Activated CD4-positive, alpha-beta T cell treated with anti-CD3 and anti-CD28 coated beads for 4 hours (primary cell): ENCODE measurements at places on chromosomes 7 and 10.

- DNase-seq: no peak
Observed at GRCh38 chr10:132184816-132185593, 1.7 kb upstream of the DPYSL4 start.

GRCh38 chr7:73521636-73522104 is 423 bp downstream of the BAZ1B start:
- no peak for DNase-seq

GRCh38 chr7:95772771-95773581 is 622 bp downstream of the DYNC1I1 start:
- no peak for DNase-seq

DNA sequence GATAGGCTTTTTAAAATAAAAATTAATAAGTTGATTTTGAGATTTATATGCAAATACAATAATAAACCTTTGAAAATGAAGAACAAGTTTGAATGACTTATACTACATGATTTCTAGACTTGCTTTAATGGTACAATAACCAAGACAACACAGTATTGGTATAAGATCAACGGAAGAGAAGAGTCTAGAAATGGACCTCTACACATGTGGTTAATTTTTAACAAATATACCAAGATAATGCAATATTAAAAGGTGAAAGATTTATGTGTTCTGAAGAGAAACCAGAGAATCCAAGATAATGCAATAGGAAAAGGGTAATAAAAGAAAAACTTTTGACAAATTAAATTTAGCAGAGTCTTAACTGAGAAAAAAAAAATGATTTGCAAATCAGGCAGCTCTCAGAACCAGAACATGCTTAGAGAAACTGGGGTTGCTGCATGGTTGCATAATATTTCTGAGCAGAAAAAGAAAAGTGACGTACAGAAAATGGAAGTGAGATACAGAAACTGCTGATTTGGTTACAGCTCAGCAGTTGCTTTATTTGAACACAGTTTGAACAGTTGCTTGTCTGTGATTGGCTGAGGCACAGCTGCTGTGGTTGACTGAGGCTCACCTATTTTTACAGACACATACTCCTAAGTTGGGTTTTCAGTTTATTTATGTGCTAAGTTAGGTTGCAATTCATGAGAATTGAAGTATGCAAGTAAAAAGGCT is 365.9 kb downstream of the CRPPA start:
- no peak for DNase-seq

- no peak for DNase-seq
Observed at GRCh38 chr10:18278181-18278580, 138.0 kb downstream of the CACNB2 start.

GRCh38 chr10:93806903-93807302 is 49.2 kb downstream of the LGI1 start:
- no peak for DNase-seq

- no peak for DNase-seq
Observed at GRCh38 chr7:22411977-22412693, 55.2 kb upstream of the RAPGEF5 start.

DNA sequence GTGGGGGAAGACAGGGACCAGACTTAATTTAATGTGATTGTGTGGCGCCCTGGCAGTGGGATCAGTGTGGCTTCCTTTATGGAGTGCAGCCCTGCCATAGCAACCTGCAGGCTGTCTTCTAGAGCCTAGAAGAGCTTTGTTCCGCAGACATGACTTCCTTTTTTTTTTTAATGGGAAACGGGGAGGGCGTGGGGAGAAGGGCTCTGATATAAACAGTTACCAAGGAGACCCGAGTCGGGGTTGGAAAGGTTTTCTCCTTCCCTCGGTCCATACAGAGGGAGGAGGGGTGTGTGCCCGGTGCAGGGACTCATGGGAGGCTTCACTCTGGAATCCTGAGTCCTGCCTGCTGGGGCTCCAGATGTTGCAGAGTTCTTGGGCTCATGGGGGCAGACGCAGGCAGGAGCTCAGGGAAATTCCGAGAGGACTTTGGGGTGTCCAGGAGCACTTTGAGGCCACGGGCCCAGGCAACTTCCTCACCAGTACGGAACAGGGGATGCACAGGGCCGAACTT is 26.9 kb downstream of the TMEM120A start:
- DNase-seq: no peak

DNA sequence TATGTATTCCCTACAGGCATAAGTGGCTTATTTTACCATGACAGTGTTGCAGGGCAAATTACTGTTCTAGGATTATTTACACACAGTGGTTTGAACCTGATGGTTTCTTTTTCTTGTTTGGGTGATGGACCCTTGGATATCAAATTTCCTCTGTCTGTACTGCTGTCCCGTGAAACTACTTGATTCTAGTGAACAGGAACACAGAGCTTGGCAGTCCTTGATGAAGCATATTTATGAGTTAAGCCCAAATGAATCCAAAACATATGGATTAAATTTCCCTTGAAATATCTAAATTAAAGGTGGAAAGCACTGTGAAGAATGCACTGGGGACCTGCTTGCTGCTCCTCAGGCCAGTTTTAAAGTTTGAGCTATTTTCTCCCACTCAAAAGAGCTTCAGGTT is 635.3 kb downstream of the INHBA start:
- no peak for DNase-seq

DNA sequence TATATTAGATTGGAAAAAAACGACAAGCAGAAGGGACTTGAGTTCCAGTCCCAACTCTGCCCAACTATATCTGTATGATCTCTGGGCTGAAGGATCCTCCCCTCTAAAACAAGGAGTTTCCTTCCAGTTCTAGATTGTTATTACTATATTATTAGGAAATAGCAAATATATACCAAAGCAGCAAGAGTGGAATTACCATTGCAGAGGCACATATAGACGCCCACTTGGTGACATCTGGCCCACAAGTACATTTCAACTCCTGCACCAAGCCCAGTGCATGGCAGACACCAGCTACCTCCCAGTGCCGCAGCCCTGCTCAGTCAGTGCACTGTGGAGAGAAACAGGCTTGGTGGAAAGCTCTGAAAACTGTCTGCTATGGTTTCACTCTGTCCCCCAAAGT is 201.9 kb downstream of the FAM107B start:
- DNase-seq: no peak

DNA sequence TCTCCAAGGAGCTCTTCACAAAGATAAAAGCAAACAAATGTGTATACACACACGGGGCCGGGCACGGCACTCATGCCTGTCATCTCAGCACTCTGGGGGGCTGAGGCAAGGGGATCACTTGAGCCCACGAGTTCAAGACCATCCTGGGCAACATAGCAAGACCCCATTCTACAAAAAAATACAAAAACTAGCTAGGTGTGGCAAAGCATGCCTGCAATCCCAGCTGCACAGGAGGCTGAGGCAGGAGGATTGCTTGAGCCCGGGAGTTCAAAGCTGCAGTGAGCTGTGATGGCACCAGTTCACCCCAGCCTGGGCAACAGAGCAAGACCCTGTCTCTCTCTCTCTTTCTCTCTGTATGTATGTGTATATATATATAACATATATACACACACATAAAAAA is 22.3 kb downstream of the TTYH3 start:
- DNase-seq: no peak

- no peak for DNase-seq
Observed at GRCh38 chr10:75294031-75294437, 58.3 kb upstream of the COMTD1 start.

- DNase-seq: no peak
Observed at GRCh38 chr10:118585234-118585633, 10.2 kb downstream of the PRLHR start.

GRCh38 chr7:45869426-45869825 is 3.5 kb downstream of the CCDC201 start:
- no peak for DNase-seq

GRCh38 chr7:143418681-143419458 is 10.2 kb upstream of the EPHA1 start:
- DNase-seq: no peak

- DNase-seq: no peak
Observed at GRCh38 chr7:134811765-134812164, 32.3 kb downstream of the CALD1 start.

GRCh38 chr7:72234086-72234485 is 178.1 kb downstream of the CALN1 start:
- DNase-seq: no peak

GRCh38 chr7:116316838-116317628 is 106.7 kb downstream of the TES start:
- no peak for DNase-seq

DNA sequence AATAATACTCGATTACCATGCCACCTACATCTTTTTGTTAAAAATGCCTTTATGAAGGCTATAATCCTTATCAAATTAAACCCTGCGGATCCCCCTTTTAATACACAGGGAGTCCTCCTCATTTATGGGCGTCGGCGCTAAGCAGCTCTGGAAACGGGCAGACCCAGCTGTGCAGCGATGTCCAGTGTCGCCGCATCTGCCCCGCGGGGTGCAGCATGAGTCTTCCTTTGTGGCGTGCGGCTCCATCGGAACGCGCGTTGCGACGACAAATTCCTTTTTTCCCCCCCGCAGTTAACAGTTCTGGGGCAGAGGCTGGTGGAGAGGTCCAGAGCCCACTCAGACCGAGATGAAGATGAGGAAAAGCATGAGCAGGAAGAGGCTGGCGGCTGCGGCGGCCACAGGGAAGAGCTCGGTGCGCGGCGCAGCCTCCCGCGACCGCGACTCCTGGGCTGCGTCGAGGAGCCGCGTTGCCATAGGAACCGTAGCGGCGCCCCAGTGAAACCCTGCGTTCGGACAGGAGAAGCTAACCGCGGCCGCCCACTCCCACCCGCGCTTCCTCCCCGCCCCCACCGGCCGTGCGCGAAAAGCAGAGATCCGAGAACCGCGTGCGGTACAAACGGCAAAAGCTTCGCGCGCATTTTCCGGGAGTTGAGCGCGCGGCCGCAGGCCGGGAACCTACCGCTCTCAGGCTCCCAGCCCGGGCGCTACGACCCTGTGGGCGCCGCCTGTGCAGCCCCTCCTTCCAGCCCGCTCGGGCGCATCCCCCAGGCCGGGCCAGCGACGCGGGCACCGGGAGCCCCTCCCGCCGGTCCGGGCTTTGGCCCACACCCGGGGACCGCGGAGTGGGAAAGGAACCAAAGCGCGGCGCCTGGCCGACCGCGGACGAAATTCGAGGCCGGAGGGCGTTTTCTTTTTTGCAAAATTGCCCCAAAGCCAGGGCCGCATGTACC is 130.6 kb downstream of the SPAG6 start:
- peak; percentile 25 for DNase-seq

DNA sequence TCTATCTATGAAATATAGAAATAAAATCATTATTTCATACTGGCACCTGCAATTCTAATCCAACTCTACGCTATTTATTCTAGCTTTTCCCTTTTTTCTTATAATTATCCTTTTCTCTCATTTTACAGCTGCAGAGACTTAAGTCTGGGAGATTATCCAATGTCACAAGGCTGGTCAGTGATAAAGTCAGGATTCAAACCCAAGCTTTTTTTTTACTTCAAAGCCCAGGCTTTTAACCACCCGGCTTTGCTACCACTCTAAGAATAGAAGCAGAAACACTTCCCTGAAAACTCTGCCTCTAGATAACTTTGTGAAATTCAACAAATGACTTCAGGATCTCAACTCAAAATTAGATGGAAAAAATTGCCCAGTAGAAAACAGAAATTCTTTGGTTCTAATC is 552.5 kb downstream of the IPMK start:
- DNase-seq: no peak

- DNase-seq: no peak
Observed at GRCh38 chr10:65949526-65949925, 976.3 kb upstream of the LRRTM3 start.

DNA sequence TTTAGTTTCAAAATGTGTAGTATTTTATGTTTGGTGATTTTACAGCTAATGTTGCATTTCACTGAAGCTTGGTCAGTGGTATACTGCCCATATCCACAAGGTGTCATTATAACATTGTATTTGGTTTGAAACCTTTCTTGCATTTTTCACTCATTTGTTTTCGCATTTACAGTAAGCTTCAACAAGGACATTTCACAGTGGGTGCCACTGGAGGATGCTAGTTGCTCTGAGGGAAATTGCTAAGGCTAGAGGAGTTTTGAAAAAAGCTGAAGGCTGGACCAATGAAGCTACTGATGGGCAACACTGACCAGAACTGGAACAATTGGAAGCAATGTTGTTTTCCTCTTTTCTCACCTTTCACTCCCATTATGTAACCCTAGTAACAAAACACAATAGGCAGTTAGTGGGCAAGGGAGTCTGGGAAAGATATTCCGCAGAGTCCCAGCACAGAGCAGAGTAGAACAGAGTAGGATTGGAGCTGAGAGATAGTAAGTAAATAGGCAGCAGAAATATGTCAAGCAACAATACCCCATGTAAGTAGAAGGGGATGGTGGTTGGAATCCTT is 23.6 kb upstream of the SRI start:
- no peak for DNase-seq

DNA sequence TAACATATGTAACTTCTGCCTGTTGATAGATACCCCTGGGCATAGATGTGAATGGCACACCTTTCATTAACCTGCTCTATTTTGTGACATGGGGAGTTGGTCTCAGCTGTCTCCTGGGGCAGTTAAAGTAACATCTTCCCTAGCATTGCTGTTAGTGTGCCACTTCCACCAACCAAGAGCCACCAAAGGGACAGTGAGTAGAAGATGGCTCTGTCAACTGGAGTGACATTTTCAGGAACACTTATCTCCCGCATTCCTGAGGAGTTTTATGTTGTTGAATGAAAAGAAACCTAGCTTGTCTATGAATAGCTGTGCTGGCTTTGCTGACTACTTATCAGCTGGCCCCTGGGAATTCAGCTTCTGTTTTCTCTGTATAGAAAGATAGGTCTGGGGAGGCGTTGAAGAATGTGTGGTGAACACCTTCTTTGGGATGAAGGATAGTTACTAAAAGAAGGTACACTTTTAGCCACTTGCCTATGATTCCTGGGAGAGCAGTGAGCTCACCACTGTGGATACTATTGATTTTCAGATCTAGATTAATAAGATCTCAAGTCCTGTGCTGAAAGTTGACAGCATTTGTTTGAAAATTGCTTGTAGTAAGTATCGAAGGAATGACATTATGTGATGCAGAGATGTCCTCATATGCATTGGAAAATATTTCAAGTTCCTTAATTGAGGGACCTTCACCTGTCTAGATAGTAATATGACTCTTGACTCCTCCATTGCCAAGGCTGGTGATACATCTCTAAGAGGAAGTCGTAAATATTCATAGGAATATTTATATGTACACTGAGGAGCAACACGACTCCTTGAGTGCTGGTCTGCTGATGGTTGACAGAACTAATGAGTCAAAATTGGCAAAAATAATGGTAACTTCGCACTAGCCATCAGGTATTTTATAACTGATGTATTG is 7.6 kb downstream of the STARD3NL start:
- no peak for DNase-seq
